Kidney epithelial cell (primary cell): ENCODE measurements at places on chromosomes 11 and 22.

- no peak for DNase-seq
Measured at GRCh38 chr11:96396637-96397036, 6.8 kb downstream of the JRKL start.

GRCh38 chr11:1728931-1729691, 21.3 kb downstream of the IFITM10 start:
- no peak for DNase-seq

DNA sequence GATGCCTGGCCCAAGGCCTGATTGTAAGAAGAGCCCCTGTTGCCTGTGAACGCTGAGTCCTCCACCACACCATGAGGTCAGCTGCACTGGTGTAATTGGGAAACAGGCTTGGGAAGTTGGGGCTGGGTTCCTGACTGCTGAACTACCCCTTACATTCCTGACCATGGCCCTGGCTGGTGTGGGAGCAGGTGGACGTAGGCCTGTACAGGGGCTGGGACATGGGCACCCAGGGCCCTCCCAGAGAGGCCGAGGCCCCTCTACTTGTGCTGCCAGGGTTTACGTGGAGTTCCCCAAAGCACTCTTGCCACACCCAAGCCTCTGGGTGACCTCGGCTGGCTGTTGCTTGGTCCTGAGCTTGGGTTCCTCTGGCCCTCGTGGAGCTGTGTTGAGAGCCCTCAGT, 5.4 kb downstream of the RELT start:
- DNase-seq = no peak

- DNase-seq = no peak
Measured at GRCh38 chr11:66881451-66881835, 24.6 kb downstream of the LRFN4 start.

DNA sequence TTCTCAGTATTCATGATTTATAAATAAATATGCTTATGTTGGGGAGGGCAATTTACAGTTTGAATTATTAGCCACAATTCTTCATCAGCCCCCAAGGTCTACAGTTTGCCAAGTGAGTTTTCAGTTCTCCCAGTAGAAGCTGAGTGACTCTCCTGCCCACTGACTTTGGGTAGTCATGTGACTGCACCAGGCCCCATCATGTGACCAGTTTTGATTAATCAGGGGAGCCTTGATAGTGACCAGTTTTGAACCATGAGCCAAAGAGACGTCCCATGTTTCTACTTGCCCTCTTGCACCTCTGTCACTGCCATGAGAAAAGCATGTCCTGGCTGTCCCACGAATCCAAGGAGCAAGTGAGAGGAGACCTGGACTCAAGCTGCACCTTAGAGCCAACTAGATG, 32.5 kb downstream of the SYN3 start:
- DNase-seq = no peak

GRCh38 chr11:83568516-83568915, 282.3 kb upstream of the CCDC90B start:
- no peak for DNase-seq

DNA sequence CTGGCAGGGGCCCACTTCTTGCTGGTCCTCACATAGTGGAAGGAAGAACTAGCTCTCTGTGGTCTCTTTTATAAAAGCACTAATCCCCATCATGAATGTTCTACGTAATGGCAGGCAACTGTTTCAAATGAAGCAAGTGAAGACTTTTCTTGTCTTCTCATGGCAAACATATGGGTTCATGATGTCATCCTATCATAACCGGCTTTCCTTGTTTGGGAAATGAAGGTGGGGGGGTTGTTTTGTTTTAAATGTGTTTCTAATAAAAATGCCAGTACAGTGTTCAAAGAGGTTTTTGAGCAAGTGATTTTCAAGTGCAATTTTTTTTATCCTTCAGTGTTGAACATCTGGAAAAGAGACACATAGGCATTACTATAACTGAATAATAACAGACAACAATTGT, 33.4 kb downstream of the REXO2 start:
- DNase-seq = no peak

GRCh38 chr11:12744826-12745502, 70.7 kb downstream of the TEAD1 start:
- DNase-seq = no peak

DNA sequence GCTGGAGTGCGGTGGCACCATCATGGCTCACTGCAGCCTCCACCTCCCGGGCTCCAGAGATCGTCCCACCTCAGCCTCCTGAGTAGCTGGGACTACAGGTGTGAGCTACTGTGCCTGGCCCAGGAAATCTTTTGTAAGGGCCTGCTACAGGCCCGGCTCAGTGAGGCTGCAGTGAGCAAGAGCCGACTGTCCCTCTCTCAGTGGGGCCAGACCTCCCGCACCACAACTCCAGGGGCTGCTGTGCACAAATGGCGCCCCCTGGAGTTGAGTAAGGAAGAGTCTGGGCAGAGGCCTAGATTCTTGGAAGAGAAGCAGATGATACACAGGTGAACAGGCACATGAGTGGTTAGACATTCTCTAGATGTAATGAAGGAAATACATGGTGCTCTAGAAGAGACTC, 7.0 kb downstream of the SERHL2 start:
- DNase-seq = no peak

GRCh38 chr22:24760708-24761306, 13.7 kb downstream of the PIWIL3 start:
- no peak for DNase-seq

GRCh38 chr11:12914400-12914912, 94.7 kb upstream of the RASSF10 start:
- DNase-seq = no peak
